Bronchial epithelial cell (primary cell): ENCODE measurements at places on chromosomes 5 and 9.

DNA sequence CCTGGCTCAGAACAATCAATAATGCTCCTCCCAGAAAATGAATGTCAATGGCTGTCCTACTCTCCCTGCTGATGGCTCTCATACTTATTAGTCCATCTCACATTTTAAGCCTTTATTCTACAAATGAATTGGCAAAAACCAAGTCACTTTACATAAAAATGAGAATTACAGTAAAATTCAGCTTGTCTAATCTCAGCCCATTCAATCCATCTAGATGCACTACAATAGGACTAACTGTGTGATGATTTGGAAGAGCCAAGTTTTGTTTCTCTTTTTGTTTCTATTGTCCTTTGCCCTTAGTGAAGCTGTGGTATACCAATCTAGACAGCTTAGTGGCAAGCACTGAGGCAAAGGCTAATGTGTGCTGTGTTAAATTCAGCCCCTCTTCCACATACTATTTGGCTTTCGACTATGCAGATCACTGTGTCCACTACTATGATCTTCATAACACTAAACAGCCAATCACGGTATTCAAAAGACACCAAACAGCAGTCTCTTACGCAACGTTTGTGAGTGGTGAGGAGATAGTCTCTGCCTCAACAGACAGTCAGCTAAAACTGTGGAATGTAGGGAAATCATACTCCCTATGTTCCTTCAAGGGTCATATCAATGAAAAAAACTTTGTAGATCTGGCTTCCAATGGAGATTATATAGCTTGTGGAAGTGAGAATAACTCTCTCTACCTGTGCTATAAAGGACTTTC, 140.8 kb upstream of the ZNF462 start:
- no peak for DNase-seq

GRCh38 chr9:34964458-34964857, 6.4 kb downstream of the PHF24 start:
- DNase-seq: peak; percentile 72

DNA sequence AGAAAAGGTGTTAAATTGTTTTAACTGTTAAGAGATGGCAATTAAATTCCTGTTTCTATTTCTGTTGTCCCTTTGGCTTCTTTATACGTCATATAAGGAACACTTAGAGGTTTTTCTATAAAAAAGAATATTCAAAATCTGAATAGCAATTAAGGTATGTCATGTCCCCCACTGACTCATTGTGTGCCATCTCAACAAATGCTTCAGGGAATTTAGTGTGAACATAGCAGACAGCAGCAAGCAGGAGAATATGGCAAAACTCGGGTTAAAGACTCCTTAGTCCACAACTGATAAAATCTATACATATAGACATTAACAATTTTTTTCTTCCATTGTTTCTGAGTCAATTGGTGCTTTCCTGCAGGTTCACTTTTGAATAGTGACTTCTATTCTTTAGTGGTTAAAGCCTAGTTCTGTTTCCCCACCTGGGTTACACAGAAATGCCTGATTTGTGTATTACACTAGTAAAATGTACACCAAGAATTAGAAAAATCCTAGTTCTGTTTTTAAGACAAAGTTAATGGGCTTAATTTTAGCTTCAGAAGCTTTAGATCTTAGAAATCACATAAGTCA, 17.9 kb upstream of the RPS23 start:
- DNase-seq: no peak

DNA sequence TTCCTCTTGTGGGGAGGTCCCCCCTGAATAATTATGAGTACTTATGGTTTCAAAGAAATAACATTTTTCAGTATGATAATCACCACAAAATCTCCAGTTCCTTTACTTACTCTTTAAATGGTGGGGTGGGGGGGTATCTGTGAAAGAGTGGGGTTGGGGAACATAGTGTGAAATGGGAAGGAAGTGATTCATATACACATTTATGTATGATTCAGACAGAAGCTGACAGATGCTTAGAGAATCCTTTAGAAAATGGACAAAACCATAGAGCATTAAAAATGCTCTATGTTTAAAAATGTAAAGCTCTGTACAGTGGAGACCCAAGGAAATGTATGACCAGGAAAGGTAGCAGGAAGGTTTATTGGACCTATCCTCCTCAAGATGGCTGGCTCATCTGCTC, 267.5 kb upstream of the GRIA1 start:
- peak; percentile 5 for DNase-seq

DNA sequence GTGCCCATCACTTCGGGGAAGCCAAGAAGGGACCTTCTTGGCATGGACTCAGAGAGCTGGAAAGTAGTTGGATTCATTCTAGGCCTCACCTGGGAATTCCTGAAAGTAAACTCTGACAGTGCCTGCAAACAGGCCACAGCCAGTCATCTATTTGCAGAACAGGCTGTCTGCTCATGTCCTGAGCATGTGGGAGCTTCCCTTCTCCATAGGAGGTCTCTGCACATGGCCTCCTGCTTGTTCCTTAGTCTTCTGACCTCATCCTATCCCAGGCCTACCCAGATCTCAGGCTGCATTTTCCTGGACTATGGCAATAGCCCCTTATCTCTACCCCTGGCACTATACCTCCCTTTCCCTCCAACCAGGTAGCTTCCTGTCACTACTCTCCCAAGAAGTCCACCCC, 67.2 kb upstream of the FSTL4 start:
- peak; percentile 26 for DNase-seq

- DNase-seq: no peak
Observed at GRCh38 chr9:110027671-110028081, 180.3 kb downstream of the C9orf152 start.

DNA sequence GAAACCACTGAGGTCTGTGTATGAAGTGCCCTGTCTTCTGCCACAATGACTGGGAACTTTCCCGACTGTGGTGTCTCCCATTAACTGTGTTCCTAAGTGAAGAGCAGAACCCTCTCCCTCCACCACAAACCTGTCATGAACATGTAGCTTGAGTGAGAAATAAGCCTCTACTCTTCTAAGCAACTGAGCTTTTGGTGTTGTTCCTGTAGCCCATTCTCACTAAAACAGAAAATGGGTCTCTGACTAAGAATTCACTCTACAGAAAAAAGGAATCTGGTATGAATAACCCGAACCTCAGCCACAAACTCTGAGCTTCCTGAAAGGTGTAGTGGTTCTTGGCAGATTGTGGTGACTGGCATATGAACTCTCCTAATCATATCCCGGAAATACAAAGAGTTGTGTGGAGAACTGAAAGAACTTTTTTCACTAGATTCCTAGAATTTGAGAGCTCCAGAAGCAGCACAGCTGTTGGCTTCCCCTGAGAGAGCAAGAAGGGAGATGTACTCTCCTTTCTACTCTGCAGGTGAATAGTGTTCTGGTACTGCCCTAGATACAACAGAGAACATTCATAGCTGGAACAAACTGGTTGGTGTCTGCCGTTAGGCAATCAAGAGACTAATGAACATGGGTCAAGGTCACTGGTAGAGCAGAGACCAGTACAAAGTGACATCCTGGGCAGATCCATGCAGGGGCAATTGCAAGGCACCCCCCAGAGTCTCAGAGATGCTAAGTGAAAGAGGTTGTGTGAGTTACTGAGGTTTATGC, 283.8 kb downstream of the PDE4D start:
- DNase-seq: no peak

DNA sequence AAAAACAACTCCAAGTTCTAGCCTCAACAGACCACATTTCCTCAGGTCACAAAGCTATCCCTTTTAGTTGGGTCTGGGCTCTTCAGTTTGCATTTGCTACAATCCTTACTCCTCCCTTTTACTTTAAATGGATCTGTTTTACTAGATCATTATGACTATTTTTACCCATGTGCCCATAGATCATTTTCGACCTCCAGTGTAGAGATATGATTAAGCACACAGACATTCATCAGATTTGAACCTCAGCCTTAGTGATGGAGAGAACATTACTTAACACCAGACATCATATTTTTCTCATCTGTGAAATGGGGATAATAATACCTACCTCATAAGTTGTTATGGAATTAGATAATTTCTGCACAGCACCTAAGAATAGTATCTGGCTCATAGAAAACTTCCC, 141.9 kb downstream of the NPR3 start:
- DNase-seq: no peak
